ENCODE measurements at places on chromosomes 2 and 18. TPM values are rescaled to one million over a fixed set of nuclear protein-coding genes. Genes with fewer than 3 reads are reported as not detected.

The CXCR1 gene
- total RNA-seq, result not detected

DNA sequence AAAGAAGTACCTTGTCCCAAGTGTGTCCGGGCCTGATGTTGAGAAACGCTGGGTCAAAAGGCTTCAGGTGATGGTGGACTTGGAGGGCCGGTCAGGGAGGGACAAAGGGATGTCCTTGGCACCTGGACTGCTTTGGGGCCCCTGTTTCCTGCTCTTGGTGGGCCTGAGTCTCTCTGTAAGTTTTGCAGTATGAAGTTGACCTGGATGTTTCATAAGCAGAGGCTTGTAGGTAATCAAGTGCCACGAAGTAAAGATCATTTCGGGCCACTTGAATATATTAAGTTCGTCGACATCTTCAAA is 29.4 kb downstream of the ASAP2 start:
- no peak for DNase-seq
- H3K27me3 ChIP-seq, result no peaks in the 10 kb centered on the region
- peak overlapping the region; percentile 50 for H3K27ac ChIP-seq
- peaks cover 2% of the 10 kb centered on the region for H3K4me1 ChIP-seq
- no peak overlapping the region for H3K4me3 ChIP-seq

- no peaks in the 10 kb centered on the region for H3K4me1 ChIP-seq
- H3K36me3 ChIP-seq, result no peaks in the 10 kb centered on the region
- no peak for DNase-seq
Measured at GRCh38 chr18:5150894-5151293, 46.2 kb downstream of the AKAIN1 start.

- H3K27me3 ChIP-seq, result no peaks in the 10 kb centered on the region
- H3K4me3 ChIP-seq, result no peak overlapping the region
- H3K4me1 ChIP-seq, result no peaks in the 10 kb centered on the region
- no peak for DNase-seq
- no peaks in the 10 kb centered on the region for H3K36me3 ChIP-seq
Measured at GRCh38 chr2:177733322-177733855, 339.2 kb downstream of the PDE11A start.

DNA sequence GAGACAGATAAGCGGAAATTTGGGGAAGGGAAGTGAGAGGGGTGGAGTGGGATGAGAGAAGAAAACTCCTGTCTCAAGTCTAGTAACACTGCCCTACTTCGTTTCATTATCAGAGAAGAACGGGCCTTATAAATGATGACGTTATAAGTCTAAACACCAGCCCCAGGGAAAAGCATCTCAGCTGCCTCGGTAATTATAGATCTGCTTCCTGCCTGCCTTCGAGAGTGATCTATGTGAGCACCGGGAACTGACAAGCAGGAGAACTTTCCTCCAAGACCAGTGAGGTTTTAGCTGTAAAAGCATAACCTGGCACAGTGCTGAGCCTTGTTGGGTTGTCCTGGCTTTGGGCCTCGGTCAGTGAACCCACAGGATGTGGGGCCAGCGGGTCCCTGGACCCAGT is 227.9 kb upstream of the SIX2 start:
- H3K27me3 ChIP-seq, result no peaks in the 10 kb centered on the region
- no peak overlapping the region for H3K4me3 ChIP-seq
- H3K4me1 ChIP-seq, result no peaks in the 10 kb centered on the region
- H3K36me3 ChIP-seq, result no peaks in the 10 kb centered on the region
- H3K27ac ChIP-seq, result no peak overlapping the region

Measured in breast epithelium (tissue), 4 donors.